ENCODE measurements at places on chromosomes 7 and 10. TPM values are rescaled to one million over a fixed set of nuclear protein-coding genes. Genes with fewer than 3 reads are reported as not detected.

Gene SKIDA1
- 0.60 TPM for total RNA-seq

Gene OPTN
- total RNA-seq: 35.4 TPM

Gene ORAI2
- total RNA-seq: 167 TPM

Gene SEMA3A
- not detected for total RNA-seq

Gene PTPN20
- 2.1 TPM for total RNA-seq

Gene TMEM229A
- not detected for total RNA-seq

Gene CDHR1
- total RNA-seq: 2.8 TPM

Gene MMP21
- total RNA-seq: 0.10 TPM

Gene DRGX
- total RNA-seq: not detected

Gene SPDYE11
- not detected for total RNA-seq

Gene AKR1E2
- 1.1 TPM for total RNA-seq

Gene AQP1
- 0.44 TPM for total RNA-seq

Gene UNCX
- total RNA-seq: not detected

Gene MKX
- not detected for total RNA-seq

Gene UBE2H
- 28.8 TPM for total RNA-seq

Gene XRCC2
- total RNA-seq: 2.3 TPM

Gene ABCC2
- 2.9 TPM for total RNA-seq

Gene SUN3
- total RNA-seq: not detected

Gene TMEM176A
- total RNA-seq: not detected

Gene AZGP1
- total RNA-seq: not detected

Gene NPFFR1
- total RNA-seq: not detected

Gene SFTPA2
- not detected for total RNA-seq

Gene PRTFDC1
- total RNA-seq: not detected

Gene RBM20
- total RNA-seq: 0.02 TPM

Gene PLXDC2
- 0.16 TPM for total RNA-seq

Gene PKD2L1
- total RNA-seq: not detected

Gene AASS
- 6.3 TPM for total RNA-seq

Gene MBL2
- not detected for total RNA-seq

Gene RADIL
- not detected for total RNA-seq

Gene CCDC71L
- 33.1 TPM for total RNA-seq

Gene PTPRN2
- 1.8 TPM for total RNA-seq

Gene ACTR3C
- total RNA-seq: 10.1 TPM
